ENCODE measurements at places on chromosomes 5 and 9. TPM values are rescaled to one million over a fixed set of nuclear protein-coding genes. Genes with fewer than 3 reads are reported as not detected.

DNA sequence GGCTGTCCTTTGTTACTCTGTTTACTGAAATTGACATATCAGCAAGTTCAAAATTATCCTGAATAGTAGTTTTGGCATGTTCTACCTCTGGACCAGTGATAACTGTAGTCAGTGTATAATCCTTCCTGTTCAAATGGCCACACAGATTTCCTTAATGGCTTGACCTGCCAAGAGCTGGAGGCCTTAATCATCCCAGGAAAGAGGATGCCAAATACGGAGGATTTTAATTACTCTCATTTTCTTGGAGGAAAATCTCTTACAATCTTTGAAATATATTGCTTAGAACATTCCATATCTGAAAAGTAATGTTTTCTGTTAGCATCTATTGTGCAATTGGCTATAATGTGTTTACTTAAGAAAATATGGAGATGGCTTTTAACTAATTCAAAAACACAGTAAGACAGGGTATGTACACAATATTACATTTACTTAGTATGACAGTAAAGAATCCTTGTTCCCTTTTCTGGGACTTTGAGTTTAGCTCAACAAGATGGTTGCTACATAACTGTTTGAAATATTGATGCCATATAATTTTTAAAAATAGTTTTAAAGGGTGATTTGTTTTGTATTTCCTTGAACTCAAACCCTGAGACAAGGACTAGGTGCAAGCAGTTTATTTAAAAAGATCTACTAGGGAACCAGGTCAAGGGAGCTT is 68.9 kb upstream of the SELENOP start:
- no peak overlapping the region for H3K27ac ChIP-seq
- no peak for DNase-seq
- no peak overlapping the region for H3K4me3 ChIP-seq
- no peaks in the 10 kb centered on the region for H3K27me3 ChIP-seq
- H3K36me3 ChIP-seq: no peaks in the 10 kb centered on the region

DNA sequence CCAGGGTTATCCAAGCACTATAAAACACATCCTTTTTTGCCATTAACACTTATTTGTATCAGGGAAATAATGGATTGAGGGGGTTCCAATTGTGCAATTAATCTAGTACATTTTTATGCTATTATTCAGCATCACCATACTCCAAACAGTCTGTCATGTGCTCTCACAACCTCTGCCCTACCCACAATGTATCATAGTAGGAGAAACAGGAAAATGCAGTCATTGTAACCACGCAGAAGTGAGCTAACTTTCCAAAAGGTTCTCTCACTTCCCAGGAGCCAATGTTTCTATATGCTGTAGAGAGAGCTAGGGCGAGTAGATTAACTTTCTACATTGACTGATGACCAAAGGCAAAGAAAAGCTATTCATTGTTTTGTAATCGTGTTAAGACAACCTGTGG is 29.8 kb downstream of the DAB2 start:
- H3K36me3 ChIP-seq: peaks cover 32% of the 10 kb centered on the region
- H3K4me3 ChIP-seq: no peak overlapping the region
- H3K4me1 ChIP-seq: peaks cover 28% of the 10 kb centered on the region
- no peaks in the 10 kb centered on the region for H3K27me3 ChIP-seq
- no peak for DNase-seq

Gene SLC6A19
- total RNA-seq: 22.2 TPM

- DNase-seq: no peak
- H3K4me3 ChIP-seq: peak overlapping the region; percentile 15
- peaks cover 8% of the 10 kb centered on the region for H3K36me3 ChIP-seq
- no peaks in the 10 kb centered on the region for H3K27me3 ChIP-seq
- peaks cover 61% of the 10 kb centered on the region for H3K4me1 ChIP-seq
- H3K27ac ChIP-seq: peak overlapping the region; percentile 52
Observed at GRCh38 chr5:132425009-132425937, 55.8 kb downstream of the SLC22A5 start.

Gene PCDHGA10
- total RNA-seq: 9.8 TPM

DNA sequence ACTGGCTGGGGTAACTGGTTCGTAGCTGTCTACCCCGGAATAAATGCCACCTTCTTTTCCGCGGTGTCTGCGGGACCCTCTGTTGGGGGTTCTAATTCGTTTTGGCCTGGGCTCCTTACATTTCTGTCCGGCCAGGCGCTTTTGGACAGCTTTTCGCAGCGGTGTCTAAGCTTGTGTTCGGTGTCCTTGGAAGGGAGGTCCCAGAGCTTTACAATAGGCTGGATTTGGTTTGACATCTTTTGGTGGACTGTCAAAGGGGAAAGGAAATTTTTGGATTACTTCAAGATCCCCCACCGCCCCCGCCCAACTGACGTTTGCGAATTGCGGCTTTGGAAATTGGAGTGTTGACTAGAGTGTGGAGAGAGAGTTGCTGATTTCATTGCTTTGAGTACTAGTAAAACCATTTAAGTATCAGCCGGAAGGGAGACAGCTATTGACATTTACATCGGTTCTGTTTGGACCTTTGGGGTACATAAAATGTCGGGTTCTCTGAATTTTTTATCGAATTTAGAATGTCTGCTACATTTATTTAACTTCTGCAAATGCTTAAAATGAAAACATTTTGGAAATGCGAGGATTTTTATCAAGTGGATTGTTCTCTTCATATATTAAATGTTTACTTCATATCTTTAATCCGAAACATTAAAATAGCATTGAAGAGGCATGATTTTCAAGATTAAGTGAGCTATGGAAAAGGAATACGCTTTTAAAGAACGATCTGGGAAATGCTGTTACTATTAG is 4.7 kb upstream of the PURA start:
- H3K4me3 ChIP-seq: peak overlapping the region; percentile 96
- no peak for DNase-seq
- H3K27me3 ChIP-seq: peaks cover 88% of the 10 kb centered on the region
- no peaks in the 10 kb centered on the region for H3K36me3 ChIP-seq
- H3K27ac ChIP-seq: peak overlapping the region; percentile 63

DNA sequence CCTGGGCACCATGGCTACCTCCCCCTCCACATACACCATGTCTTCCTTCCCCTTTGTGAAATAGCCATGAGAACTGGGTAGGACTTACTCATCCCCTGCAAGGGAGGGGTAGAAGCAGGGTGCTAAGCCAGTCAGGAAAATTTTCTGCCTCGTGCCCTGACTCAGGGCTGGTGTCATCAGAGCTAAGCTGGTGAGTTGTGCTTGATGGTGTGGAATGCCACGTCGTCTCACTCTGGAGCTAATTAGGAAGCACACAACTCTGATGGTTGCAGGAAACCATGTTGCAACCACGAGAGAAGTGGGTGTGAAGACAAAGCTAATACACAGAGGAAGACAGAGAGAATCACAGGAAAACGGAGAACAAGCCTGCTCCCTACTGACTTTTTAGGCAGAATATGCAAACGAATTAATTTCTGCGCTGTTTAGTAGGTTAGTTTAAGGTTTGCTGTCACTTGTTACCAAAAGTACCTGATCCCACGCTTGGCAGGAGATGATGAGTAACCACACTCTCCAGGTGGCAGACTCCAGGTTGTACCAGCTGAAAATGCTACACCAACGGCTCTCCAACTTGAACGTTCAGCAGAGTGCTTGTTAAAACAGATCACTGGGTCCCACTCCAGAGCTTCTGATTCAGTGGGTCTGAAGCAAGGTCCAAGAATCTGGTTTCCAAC is 54.5 kb downstream of the STK10 start:
- no peak overlapping the region for H3K27ac ChIP-seq
- no peaks in the 10 kb centered on the region for H3K27me3 ChIP-seq
- DNase-seq: no peak
- peaks cover 4% of the 10 kb centered on the region for H3K36me3 ChIP-seq

Gene SOWAHA
- total RNA-seq: 4.4 TPM

DNA sequence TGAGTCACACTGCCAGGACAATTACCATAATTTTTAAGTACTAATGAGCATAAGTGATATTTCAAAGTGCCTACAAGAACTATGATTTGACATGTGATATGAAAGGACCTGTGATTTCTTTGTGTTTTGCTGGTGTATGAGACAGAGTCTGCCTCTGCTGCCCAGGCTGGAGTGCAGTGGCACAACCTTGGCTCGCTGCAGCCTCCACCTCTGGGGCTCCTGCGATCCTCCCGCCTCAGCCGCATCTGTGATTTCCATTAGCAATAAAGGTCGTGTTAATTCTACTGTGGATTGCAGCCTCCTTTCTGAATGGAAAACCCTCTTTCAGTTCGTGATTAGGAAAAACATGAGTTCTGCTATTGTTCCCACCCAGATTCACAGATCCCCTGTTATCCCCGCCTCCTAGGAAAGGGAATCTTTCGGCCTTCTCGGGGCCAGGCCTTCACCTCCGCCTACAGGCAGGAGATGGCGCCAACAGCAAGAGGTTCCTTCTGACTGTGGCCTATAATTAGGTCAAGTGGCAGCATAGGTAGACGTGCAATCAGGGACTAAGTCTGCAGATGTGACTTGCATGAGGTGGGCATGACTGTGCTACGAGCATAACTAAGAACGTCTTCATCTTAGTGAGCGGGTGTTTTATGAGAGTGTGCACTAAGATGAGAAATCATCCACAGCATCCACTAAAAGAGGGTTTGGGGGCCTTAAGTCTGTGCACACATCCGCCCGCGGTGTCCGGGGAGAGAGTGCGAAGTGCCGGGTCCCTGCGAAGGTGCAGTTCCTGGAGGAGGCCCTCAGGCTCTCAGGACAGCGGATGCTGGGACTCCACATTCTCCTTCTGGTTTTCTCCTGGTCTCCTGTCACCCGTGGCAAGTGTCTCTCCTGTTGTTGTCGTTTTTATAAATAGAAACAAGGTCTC is 23.1 kb downstream of the TRIM7 start:
- peak overlapping the region; percentile 77 for H3K4me3 ChIP-seq
- peaks cover 10% of the 10 kb centered on the region for H3K4me1 ChIP-seq
- no peaks in the 10 kb centered on the region for H3K36me3 ChIP-seq
- DNase-seq: no peak
- H3K27me3 ChIP-seq: peaks cover 23% of the 10 kb centered on the region

DNA sequence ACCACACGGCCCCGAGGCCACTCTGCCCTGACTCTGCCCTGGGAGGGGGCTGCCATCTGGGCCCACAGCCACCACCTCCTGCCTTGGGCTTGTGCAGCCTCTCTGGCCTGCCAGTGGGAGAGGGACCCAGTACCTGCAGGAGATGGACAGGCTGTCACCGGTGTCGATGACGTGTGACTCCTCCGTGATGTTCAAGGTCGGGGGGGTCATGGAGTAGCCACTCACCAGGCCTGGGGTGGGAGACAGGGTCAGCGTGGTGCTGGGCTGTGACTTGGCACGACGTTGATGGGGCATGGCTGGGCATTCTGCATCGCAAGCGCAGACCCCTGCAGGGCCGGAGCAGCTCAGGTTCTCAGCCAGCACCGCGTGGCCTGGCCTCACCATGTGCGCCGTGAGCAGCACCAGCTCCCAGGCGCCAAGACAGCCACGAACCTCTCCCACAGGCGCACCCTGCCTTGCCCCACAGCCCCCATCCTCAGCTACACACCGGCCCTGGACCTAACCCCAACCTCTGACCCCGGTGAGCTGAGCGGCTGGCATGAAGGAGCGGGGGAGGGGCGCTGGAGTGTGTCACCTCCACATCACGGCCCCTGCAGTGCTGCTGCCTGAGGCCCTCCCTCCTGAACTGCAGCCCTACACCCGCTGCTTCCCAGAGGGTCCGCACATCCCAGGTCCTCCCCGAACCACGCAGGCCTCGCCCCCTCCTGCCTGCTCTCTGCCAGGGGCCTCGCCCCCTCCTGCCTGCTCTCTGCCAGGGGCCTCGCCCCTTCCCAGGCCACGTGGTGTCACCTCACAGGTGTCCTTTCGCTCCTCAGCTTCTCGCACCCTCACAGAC is 17.6 kb downstream of the FLT4 start:
- H3K4me3 ChIP-seq: no peak overlapping the region
- no peak overlapping the region for H3K27ac ChIP-seq
- H3K4me1 ChIP-seq: no peaks in the 10 kb centered on the region
- no peaks in the 10 kb centered on the region for H3K36me3 ChIP-seq

Gene SLC2A6
- 8.2 TPM for total RNA-seq

GRCh38 chr5:92019376-92019990 is 636.4 kb upstream of the ARRDC3 start:
- peaks cover 5% of the 10 kb centered on the region for H3K4me1 ChIP-seq
- no peak overlapping the region for H3K4me3 ChIP-seq
- no peak overlapping the region for H3K27ac ChIP-seq
- DNase-seq: no peak
- no peaks in the 10 kb centered on the region for H3K36me3 ChIP-seq
- H3K27me3 ChIP-seq: peaks cover 3% of the 10 kb centered on the region

DNA sequence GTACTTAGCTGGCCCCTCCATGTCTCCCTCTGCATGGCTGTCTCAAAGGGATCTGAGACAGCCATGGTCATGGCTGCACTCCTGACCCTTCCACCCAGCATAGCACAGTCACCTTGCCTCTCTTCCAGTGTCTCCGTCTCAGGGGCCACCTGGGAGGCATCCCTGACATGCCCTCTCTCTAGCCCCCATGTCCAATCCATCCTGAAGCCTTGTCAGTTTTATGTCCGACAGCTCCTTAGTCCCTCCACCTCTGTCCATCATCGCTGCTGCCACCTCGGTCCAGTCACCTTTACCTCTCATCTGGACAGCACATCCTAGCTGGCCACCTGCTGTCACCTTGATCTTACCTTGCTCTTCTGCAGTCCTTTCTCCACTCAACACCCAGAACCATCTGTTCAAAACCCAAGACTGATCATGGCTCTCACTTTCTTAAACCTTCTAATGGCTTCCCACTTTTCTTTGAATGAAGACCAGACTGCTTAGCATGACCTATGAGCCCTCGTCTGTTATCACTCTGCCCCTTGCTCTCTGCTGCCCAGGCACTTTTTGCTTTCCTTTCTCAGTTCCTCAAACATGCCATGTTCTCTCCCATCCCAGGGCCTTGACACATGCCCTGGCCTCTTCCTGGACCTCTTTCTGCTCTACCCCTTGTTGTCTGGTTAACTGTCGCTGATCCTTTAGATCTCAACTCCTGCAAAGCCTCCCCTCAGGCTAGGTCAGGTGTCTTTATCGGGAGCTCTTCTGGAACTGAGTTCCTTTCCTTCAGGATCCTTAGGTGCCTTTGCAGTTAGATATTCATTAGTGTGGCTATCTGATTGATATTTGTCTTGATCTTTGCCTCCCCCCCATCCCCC is 181.8 kb upstream of the PITX1 start:
- DNase-seq: peak; percentile 34
- H3K4me3 ChIP-seq: no peak overlapping the region
- peaks cover 11% of the 10 kb centered on the region for H3K4me1 ChIP-seq
- H3K27me3 ChIP-seq: peaks cover 23% of the 10 kb centered on the region
- H3K36me3 ChIP-seq: no peaks in the 10 kb centered on the region

Gene CCNI2
- 1.4 TPM for total RNA-seq

DNA sequence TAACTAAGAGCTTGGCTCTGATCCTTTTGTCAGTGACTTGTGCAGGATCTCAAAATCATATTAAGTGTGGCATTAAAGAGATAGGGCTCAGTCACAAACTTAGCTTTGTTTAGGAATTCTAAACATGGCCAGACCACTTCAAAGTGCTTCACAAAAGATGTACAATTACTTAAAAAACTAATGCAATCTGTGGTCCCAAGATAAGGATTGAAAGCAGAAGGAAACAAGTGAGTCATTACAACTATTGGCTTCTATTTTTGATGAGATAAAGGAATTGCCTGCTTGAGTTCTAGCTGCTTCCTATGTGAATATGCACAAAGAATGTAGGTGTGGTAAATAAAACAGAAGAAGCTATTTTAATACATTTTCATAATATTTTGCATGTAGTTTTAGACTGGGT is 44.9 kb upstream of the SLC12A2 start:
- no peaks in the 10 kb centered on the region for H3K27me3 ChIP-seq
- DNase-seq: no peak
- H3K36me3 ChIP-seq: peaks cover 8% of the 10 kb centered on the region
- peaks cover 7% of the 10 kb centered on the region for H3K4me1 ChIP-seq
- peak overlapping the region; percentile 73 for H3K27ac ChIP-seq

GRCh38 chr9:13857521-13857920 is 456.4 kb downstream of the NFIB start:
- DNase-seq: no peak
- H3K4me3 ChIP-seq: no peak overlapping the region
- no peaks in the 10 kb centered on the region for H3K27me3 ChIP-seq
- H3K4me1 ChIP-seq: peaks cover 17% of the 10 kb centered on the region

Measured in type B pancreatic cell (in vitro differentiated cells).